Mucosa of gallbladder (tissue), 1 donor: ENCODE measurements at places on chromosomes 6 and 20.
A peak's percentile ranks its signal among the peaks of the same experiment; 100 is the strongest.

GRCh38 chr6:13492357-13492756 lies 5.0 kb upstream of the GFOD1 start:
- DNase-seq = no peak

- DNase-seq = no peak
These were observed 16.7 kb downstream of the BMP2 start for GRCh38 chr20:6784210-6784631.

DNA sequence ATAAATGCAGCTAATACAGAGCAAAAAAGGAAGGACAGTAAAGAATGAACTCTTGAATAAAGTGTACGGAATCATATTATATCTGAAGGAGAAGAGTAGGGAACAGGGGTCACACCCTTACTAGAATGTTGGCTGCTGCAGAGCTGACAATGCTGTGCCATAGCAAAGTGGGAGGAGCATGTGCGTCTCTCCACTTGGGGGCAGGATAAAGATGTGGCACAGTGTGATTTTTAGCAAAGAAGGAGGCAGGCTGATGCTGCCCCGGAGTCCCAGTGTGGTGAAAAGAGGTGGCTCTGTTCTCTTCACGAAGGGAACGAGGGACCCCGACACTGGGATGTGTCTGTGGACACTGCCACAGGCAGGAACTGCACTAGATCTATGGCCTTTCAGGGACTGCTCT lies 67.5 kb downstream of the INSM1 start:
- DNase-seq = no peak

GRCh38 chr20:32563311-32564272 lies 21.5 kb downstream of the NOL4L start:
- no peak for DNase-seq

DNA sequence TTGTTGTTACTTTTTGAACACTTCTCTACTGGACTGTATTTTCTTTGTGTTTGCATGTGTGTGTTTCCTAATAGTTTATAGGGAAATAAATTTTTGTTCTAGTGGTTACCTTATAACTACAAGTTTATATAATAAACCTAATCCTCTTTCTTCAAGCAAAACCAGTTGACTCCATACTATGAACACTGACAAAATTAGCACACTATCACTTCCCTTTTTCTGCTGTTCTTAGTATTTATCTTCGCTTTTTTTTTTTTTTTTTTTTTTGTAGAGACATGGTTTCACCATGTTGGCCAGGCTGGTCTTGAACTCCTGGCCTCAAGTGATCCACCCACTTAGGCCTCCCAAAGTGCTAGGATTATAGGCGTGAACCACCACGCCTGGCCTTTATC lies 25.0 kb upstream of the C6orf62 start:
- DNase-seq = no peak

GRCh38 chr6:124823240-124824111 lies 138.8 kb upstream of the RNF217 start:
- DNase-seq = no peak

DNA sequence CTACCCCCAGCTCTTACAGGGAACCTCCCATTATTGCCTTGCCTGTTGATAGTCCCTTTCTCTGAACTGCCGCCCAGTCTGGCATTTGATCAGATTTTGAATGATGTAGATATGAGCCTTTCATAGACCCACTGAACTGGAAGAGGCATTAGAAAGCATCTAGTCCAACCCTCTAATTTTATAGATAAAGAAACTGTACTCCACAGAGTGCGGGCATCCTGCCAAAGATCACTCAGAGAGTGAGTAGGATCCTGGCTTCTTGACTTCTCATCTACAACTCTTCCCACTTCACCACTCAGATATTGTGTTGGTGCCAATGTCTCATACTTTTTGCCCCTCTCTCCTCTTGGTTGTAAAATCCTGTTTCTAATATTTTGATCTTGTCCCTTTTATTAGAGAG lies 179.2 kb upstream of the BMP2 start:
- DNase-seq = no peak

DNA sequence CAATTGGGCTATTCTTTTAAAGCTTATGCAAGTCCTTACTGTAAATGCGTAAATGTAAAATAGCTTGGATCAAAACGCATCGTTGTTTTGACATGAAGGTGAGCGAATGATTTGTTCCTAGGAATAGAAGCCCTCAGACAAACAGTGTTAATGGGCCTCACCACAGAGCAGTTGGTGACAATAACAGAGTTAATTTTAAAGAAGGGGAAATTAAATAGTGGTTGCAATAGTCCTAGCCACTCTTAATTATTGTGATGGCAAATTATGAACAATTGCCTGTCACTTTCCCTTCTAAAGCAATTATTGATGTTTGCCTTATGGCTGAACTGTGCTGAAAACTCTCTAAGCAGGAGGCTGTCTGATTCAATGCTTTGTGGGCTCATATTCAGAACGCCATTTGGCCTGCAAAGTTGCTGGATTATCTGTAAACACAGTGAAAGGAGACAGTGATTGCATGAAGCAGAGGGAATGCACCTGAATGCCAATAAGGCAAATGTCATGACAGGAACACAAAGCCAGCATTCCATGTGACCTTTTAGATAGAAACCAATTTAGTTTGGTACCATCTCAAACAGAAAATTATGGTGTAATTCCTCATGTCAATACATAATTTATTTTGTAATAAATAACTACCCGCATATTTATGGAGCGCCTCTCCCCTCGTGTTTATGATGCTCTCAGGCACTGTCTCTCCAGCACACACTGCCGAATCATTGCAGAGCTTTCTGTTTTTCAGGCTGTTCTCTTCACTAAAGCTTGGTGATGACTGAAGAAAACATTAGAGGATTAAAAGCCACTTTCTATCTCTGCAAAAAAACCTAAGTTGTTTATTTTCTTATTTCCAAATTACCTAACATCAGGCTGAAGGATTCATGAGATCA lies 387.5 kb downstream of the HACE1 start:
- DNase-seq = no peak

DNA sequence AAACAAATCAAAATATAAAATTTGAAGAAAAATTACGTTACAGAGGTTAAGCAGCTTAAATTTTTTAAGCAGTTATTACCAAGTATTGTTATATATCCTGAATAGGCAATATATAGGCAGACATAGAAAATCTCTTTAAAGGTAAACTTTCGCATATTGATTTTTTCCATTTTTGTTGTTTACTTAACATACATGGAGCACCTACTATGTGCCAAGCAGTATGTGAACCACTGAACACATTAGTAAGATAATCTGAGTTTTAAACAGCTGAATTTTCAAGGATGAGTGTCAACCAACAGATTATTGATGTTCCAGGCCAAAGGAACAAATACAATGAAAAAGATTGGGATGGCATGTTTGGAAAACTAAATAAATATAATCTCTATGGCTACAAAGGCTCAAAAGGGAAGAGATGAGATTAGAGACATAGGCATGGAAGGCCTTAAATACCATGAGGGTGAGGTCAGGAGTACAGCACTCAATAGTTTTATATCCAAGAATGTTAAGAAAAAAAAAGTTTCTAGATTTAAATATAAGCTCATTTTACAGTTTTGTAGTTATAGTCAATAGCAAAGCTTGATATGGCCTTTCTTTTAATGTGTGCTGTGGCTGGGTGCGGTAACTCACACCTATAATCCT lies 277.5 kb downstream of the PTPRK start:
- no peak for DNase-seq

DNA sequence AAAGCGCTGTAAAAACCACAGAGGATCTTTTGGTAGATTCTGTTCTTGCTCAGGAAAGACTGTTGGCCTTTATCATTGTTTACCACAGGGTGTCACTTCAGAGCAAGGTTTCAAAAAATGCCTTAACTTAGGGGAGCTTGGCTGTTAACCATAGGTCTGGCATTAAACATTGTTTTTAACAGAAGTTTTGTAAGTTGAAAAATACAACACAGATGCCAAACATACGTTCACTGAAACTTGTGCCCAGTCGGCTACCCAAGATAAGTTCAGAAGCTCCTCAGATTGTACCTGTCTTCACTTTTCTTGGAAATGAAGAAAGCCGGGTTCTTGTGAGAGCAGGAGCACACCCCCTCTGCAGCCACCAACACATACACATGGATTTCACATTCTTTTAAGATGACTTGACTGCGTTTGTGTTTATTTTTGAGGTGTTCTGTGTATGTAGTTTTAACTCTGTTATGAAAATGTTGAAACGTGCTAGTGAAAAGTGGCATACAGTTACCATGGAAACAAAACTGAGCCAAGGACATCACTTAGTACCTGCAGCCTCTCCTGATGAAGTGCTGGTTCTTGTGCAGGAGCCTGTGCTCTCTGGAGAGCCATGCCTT lies 64.9 kb downstream of the SYCP2L start:
- no peak for DNase-seq

- no peak for DNase-seq
These were observed 13.0 kb upstream of the MATN4 start for GRCh38 chr20:45320948-45321595.

- no peak for DNase-seq
These were observed 60.8 kb downstream of the TTI1 start for GRCh38 chr20:37972256-37973058.

- no peak for DNase-seq
These were observed 69.0 kb upstream of the UST start for GRCh38 chr6:148677594-148678476.

- no peak for DNase-seq
These were observed 9.5 kb upstream of the DST start for GRCh38 chr6:56652231-56652630.

DNA sequence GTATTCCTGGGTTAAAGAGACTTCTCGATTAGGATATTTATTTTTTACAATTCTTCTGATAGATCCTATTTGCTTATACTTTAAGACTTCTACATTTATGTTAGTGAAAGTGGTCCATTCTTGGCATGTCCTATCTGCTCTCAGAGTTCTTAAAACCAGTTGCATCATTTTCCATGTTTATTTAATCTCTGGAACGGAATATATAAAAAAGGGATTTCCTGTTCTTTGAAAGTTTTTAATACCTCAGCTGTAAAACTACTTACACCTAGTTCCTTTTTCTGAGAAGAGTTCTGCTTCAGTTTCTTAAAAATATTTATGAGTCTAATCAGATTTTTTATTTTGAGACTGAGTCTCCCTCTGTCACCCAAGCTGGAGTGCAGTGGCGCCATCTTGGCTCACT lies 18.0 kb upstream of the MYL9 start:
- no peak for DNase-seq

- no peak for DNase-seq
These were observed 14.8 kb downstream of the SRSF3 start for GRCh38 chr6:36608788-36609563.

- no peak for DNase-seq
These were observed 2.4 kb downstream of the EDEM2 start for GRCh38 chr20:35144694-35145093.

- DNase-seq = no peak
These were observed 88.0 kb upstream of the ADGRF1 start for GRCh38 chr6:47130086-47130485.

DNA sequence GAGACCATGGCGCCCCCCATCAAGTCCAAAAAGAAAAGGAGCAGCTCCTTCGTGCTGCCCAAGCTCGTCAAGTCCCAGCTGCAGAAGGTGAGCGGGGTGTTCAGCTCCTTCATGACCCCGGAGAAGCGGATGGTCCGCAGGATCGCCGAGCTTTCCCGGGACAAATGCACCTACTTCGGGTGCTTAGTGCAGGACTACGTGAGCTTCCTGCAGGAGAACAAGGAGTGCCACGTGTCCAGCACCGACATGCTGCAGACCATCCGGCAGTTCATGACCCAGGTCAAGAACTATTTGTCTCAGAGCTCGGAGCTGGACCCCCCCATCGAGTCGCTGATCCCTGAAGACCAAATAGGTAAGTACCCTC lies 41.7 kb upstream of the NAA20 start:
- DNase-seq = peak; percentile 21

DNA sequence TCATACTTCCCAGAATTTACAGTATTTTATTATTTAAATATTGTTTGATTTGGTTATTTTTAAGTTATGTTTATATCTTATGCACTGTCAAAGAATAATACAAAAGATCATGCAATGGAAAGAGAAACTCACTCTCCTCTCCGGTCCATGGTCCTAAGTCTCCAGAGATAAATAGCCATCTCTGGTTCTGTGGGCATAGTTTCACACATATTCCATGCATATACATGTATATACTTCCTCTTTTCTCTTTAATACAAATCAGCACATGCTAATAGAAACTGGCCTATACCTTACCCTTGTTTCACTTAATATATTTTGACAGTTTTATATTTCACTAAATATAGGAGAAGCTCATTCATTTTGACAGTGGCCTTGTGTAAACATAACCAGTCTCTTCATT lies 901.7 kb upstream of the CITED2 start:
- no peak for DNase-seq

DNA sequence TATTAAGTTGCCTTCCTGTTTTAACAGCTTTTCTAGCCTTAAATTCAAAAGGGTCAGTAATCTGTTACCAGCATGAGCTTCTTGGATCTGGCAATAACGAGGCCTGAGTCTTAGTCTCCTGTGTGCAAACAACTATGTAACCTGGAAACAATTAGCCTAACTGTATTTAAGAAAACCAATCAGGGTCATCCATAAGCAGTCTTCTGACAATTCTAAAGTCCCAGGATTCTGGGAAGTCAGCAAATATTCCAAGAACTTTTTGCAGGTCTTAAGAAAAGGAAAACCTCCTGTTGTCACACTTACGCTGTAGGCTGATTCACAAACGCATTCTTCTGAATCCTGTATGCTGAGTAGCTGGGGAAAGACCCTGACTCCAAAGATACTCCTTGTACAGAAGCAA lies 90.4 kb downstream of the COL12A1 start:
- DNase-seq = no peak

DNA sequence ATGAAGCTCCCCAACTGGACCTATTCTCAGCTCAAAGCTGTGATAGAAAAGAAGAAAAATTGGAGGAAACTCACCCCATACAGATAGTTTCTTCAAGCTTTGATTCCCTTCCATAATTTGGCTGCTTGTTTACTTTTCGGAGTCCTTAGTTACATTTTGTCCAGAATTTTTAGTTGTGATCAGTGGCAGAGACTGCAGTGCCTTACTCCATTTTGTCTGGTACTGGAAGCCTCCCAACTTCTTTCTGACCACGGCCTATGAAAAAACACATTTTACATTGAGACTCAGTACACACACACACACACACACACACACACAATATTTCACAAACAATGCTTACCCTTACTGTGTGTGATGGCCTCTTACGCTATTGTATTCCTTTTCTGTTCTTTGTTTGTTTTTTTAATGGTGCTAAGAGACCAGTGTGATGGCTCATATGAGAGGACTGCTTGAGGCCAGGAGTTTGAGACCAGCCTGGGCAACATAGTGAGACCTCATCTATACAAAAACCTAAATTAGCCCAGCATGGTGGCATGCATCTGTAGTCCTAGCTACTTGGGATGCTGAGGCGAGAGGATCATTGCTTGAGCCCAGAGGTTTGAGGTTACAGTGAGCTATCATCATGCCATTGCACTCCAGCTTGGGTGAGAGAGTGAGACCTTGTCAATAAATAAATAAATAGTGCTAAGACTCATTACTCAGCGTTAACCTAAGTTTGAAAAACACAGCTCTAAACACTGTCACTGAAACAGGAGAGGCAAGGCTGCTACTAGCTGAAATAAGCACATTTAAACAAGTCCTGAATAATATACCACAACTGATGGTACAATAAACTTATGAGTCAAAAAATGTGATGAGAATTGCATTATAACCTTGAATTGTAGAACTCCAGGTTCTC lies 13.8 kb upstream of the RNF8 start:
- no peak for DNase-seq
